ENCODE measurements at places on chromosomes 5 and 9.

DNA sequence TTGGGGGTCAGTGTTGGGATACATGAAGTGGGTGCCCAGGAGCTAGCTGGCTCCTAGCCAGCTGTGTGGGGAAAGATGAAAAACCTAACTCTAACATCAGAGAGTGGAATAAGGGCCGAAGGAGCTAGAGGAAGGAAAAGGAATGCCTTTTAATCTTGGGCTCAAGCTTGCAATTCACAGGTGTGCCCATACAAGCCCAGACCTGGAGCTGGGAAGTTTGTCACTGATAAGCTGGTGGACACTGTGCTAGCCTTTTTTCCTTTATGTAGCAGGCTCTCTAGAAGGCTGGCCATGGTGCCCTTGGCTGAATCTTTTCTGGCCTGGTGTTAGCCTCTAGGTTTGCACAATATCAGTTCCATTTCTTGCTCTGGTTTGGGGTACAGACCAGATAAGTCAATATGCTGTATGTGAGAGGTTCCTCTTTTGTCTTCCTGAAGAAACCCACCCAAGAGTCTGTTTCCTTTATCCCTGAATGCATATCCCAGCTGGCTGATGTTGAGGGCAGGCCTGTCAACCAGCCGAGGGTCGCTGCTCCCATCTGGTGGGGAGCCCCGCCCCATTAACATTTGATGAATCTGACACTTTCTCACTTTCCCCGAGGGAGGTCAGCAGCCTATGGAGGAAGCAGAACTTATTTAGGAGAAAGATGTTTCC, 92.4 kb upstream of the CXCL14 start:
- DNase-seq = no peak

GRCh38 chr9:13901176-13901575, 412.8 kb downstream of the NFIB start:
- DNase-seq = no peak

DNA sequence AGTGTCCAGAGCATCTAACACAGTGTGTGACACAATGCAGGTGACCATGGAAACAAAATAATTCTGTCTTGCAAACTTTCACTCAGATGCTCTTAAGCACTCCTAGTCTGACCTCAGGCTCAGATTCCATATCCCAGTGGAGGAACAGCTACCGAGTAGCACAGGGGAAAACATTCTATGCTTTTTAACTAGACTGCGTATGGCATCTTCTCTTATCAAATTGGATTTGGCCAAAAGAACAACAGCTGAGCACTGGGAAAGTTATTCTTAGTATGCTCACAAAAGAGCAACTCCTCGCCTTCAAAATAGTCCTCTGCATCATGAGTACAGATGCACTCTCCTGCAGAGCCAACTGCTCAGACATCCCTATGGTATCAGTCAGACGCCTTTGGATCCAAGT, 528.2 kb upstream of the DAP start:
- no peak for DNase-seq

GRCh38 chr9:86355814-86356213, 1.6 kb upstream of the TUT7 start:
- no peak for DNase-seq

GRCh38 chr5:179904463-179905160, 3.1 kb downstream of the TBC1D9B start:
- no peak for DNase-seq

DNA sequence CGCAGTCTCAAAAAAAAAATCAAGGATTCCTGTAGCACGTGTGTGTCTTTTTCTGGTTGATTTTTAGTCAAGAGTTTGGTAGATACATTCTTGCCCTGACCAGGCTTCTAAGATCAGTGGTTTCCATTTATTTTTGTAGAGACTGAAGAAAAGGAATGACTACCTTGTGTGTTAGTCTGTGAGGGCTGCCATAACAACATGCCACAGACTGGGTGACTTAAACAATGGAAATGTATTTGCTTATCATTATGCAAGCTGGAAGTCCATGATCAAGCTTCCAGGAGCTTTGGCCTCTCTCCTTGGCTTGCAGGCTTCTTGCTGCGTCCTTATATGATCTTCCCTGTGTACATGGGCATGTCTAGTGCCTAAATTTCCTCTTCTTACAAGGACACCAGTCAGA, 127.0 kb downstream of the CCDC192 start:
- DNase-seq = no peak

GRCh38 chr5:14003936-14004335, 59.4 kb upstream of the DNAH5 start:
- DNase-seq = no peak

GRCh38 chr9:72092820-72093219, 32.4 kb upstream of the C9orf57 start:
- no peak for DNase-seq

GRCh38 chr9:68462105-68462775, 78.4 kb downstream of the TMEM252 start:
- DNase-seq = no peak

GRCh38 chr9:4548811-4549725, 58.8 kb downstream of the SLC1A1 start:
- no peak for DNase-seq

GRCh38 chr5:151904127-151904526, 20.5 kb downstream of the GLRA1 start:
- no peak for DNase-seq

DNA sequence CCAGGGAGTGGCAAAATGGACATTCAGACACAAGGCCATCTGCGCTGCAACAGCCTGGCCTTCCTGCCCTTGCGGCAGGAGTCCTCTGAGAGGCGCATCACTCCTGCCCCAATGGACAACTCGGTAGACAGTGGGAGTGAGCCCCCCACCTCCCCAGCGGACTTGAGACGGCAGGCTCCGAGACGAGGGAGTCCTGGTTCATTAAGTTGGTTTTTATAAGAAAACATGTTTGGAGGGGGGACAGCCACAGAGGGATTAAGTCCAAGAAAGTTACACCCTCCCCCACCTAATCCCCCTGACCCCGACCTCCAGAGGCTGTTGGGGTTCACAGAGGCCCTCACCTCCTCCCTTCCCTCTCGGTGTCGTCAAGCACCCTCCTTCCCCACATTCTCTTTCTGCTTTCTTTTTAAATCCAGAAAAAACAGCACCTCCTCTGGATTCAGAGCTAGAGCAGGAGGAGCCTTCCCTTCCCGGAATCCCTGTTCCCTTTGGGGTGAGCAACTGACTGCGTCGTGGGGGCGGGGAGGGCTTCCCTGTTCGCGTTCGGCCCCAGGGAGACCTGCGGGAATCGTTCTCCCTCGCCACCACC, 1.8 kb upstream of the EGR1 start:
- DNase-seq = no peak

DNA sequence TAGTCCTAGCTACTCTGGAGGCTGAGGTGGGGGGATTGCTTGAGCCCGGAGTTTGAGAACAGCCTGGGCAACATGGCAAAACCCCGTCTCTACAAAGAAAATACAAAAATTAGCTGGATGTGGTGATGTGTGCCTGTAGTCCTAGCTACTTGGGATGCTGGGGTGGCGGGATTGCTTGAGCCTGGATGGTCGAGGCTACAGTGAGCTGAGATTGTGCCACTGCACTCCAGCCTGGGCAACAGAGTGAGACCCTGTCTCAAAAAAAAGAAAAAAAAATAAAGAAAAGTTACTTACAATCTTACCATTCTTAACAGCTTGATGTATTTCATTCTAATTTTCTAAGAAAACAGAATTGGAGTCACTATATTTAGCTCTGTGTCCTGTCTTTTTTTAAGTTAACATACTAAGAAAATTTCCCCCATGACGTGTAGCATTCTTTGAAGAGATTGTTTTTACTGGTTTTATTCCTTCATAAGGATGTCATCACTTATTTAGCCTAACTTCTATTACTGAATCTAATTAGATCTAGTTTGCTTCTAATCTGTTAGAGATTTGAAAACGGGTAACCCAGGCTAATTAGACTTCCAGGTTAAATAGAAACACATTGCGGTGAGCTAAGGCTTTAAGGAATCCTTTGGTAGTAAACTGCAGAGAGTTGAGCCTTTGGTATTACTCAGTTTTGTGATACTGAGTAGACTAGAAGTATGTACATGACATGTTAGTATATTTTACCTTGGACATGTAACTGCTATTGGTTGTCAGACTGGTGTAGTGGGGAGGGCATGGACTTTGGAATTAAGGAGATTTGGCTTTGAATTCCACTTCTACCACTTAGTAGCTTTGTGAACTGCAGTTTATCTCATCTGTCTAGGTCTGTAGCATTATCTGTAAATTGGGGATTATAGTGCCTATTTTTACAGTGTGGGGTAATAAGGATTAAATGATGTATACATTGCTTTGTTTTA, 24.0 kb downstream of the HSPA4 start:
- DNase-seq = no peak

GRCh38 chr5:104299998-104300706, 737.6 kb upstream of the NUDT12 start:
- DNase-seq = no peak
